ENCODE measurements at places on chromosomes 4 and X.

DNA sequence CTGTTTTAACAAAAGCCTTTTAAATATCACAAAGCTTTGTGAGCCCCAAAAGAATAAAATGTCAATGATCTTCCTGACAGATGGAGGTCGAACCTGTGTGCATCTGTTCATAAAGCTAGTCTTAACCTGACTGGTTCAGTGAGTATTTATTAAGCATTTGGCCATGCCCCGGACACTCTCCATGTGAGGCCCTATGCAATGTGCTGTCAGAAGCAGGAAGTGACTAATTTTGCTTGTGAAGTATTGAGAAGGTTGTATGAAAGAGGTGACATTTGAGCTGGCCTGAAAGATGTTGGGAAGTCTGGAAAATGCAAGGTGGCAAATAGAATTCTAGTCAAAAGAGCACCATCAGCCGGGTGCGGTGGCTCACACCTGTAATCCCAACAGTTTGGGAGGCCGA is 171.4 kb downstream of the MSL3 start:
- no peak for DNase-seq

GRCh38 chrX:55450259-55450658 is 1.7 kb upstream of the MAGEH1 start:
- no peak for DNase-seq

GRCh38 chr4:32485956-32486355 is 1765.8 kb downstream of the PCDH7 start:
- DNase-seq: peak; percentile 34

- DNase-seq: peak; percentile 50
Measured at GRCh38 chr4:180058691-180059215, 2184.4 kb upstream of the TENM3 start.

DNA sequence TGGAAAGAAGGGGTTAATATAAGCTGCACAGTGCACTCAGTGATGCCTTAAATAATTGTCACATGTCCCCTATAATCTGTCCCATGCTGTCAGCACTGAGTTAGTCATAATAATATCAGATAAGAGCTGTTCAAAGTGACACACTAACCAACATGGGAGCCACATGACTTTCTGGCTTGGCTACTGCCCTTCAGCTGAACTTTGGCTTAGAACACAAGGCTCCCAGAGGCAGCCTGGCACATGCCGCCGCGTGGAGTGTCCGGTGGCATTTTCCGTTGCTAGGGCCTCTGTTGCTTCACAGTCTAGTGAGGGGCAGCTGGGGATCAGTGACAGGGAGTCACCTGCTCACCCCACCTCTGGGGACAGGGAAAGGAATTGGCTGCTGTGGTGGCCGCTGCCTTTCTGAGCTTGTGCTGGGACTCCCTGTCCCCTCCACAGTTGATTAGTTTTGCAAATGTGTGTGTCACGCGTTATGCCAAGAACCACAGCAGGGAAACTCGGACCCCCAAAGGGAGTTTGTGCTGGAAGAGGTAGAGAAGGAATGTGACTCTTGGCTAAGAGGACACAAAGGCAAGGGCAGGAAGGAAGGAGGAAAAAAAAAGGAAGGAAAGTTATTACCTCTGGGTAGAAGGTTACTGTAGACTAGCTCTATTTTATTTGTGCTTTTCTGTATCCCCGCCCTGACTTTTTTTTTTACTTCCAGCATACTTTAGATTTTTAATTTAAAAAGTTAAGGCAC is 41.1 kb upstream of the PPARGC1A start:
- peak; percentile 42 for DNase-seq

DNA sequence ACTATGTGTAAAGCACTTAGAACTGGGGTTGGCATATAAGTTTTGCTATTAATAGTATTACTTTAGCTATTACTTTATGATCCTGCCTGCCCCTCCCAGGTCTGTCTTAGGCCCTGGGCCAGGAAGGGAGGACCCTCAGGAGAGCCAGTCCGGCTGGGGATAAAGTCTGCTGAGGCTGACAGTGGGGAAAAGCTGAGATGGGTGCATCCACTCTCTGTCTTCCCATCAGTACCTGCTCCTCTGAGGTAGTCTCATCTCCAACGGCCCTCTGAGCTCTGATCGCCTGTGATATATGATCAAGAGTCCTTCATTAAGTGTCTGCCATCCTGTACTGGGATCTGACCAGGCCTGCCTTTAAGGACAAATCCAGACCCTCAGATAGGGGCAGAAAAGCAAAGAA is 156.5 kb upstream of the PJA1 start:
- DNase-seq: no peak

DNA sequence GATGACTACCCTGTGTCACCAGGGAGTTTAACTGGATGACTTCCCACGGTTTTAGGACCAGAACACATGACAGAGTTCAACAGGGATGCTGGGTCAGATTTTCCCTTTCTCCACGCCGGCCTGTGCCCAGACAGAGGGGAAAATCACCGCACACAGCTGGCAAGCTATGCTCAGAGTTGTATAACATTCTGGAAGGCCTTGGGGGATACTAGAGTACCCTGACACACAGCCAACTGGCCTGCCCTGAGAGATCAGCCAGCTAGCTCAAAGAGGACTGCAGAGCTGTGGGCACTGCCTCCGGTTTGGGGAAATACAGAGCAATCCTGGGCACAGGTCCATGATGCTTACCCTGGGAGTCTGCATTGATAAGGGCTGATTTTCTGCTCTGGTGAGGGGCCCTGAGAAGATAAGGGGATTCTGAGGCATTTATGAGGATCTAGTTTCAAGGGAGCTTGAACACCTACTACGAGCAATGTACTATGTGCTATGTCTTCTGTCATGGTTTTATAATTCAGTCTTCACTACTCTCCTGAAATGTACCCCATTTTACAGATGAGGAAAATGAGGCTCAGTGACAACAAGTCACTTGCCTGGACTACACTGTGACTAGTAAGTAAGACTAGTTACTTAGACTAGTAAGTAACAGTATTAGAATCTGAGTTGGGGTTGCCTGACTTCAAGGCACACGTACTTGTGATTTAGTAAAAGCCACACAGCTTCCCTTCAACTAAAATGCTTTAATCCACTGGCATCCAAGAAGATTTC is 14.7 kb downstream of the C4orf54 start:
- no peak for DNase-seq

GRCh38 chrX:8960957-8961468 is 72.9 kb downstream of the FAM9B start:
- no peak for DNase-seq

DNA sequence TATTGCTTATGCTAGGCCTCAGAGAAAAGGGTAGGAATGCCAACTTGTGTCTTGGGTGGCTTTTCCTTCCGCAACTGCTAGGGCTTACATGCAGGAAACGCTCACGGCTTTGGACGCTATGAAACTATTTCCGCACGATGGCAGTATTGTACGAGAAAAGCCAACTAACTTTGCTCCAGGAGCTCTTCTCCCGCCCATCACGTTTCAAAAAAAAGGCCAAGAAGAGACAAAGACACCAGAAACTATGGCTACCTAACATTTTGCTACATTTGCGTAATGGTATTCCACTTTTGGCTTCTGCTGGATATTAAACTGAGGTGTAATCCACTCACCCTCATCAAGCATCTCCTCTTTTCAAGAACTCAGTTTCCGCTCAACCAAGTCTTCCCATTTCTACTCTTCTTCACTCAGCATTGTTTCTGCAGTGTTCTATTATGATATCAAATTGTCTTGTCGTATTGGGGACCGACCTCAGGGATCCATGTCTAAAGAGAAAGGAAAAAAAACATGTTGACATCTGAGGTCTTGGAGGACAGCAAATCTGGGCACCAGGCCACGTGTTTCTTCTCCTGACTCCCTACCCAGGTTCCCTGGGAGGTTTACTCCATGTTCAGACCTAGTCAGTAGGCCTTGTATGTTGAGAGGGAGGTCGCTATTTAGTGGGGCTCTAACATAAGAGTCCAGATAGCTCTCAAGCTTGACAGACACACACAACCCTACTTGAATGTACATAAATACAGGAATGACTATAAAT is 239.4 kb upstream of the STK26 start:
- DNase-seq: no peak

DNA sequence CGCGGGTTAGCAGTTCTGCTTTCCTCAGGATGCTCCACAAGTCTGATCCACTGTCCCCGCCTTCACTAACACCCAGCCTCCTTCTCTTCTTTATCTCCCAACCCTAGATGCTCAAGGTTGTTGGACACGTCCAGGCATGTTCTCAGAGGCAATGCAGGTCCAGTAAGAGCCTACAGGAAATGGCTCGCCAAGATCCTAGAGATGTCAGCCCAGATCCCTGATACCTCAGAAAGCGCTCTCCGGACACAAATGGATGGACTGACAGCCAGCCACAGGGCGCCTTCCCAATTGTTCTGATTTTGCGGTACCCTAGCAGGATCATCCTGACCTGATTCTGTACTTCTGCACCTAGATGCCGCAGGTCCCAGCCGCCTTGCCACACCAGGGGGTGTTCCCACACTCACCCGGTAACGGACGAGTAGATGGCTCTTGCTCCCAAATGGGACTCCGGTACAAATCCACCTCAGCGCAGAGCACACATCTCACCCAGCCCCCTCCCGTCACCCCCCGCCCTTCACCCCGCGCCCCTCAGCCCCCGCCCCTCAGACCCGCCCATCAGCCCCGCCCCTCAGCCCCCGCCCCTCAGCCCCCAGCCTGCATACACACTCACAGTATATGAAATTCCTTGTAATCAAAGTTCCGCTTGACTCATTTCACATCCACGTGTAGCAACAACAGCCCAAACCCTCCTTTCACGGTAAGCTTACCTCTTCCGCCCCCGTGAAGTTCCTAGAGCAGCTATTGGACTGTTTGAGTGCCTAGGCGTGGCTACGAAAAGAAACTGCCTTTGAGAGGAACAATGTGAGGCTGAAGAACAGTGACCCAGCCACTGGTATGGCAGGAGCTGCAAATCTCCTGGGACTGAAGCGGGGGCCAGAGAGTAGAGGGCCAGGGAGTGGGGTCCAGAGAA is at the start of gene EDA2R:
Gene EDA2R, minus strand, starts transcription at position 488 of the 910 bp plus-strand sequence. CDS start 23,058 bp downstream, outside the sequence.
- DNase-seq: peak; percentile 88

GRCh38 chrX:41621222-41621723 is 67.5 kb upstream of the GPR34 start:
- no peak for DNase-seq

DNA sequence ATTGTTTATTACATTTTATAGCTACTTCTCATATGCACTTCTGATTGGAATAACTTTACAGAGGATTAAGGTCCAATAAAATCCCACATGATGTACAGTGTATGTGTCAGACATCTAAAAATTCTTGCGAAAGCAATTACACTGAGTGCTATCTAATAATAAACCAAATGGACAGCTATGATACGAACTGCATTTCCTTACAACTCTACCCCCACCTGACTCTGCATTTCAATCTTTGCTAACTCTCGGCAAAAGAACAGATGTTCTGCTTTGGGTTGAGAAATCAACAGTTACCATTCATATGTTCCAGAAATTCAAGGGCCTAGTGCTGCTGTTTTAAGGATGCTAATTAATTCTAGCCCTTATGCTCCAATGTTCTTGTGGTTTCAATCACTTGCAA is 287.9 kb upstream of the NOCT start:
- no peak for DNase-seq

DNA sequence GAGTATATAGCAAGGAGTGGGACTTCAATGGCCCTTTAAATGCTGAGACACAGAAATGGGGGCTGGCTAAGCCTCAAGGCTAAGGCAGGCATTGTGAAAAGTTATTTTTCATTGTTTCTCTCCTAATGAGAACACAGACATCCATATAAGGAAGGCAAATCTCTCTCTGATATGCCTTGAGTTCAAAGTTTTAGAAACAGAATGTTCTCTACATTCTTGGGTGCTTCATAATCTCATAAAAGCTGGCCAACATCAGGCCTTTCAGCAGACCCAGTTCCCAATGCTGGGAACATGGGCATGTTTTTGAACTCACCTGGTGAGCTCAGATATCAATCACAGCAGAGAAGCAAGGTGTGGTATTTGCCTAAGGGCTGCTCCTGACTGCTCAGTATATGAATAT is 19.4 kb upstream of the RAB40A start:
- DNase-seq: peak; percentile 39

GRCh38 chr4:4415806-4416805 is 29.2 kb downstream of the NSG1 start:
- no peak for DNase-seq

- peak; percentile 69 for DNase-seq
Measured at GRCh38 chr4:93394545-93395081, 433.9 kb upstream of the ATOH1 start.

DNA sequence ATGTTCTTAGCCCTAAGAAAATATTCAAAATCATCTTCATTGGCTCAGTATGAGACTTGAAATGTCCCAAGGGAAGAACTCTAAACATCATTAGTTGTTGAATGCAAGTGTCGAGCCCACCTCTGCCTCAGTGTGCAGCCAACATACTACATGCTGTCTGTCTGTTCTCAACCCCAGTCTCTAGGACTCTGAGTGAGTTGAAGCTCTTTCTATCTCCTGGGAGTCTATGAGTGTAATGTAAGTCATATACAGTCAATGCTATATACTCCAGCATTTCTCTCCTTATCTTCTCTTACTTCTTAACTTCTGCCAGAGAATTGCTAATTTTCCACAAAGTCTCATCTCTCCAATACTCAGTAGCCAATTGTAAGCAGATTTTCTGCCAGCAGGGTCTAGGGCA is 61.3 kb downstream of the SPATA18 start:
- DNase-seq: no peak

- no peak for DNase-seq
Measured at GRCh38 chr4:18180892-18181291, 159.3 kb upstream of the LCORL start.

GRCh38 chr4:107153956-107154355 is 117.8 kb upstream of the DKK2 start:
- peak; percentile 77 for DNase-seq

GRCh38 chr4:189178125-189178746 is 762.4 kb upstream of the FRG1 start:
- no peak for DNase-seq

DNA sequence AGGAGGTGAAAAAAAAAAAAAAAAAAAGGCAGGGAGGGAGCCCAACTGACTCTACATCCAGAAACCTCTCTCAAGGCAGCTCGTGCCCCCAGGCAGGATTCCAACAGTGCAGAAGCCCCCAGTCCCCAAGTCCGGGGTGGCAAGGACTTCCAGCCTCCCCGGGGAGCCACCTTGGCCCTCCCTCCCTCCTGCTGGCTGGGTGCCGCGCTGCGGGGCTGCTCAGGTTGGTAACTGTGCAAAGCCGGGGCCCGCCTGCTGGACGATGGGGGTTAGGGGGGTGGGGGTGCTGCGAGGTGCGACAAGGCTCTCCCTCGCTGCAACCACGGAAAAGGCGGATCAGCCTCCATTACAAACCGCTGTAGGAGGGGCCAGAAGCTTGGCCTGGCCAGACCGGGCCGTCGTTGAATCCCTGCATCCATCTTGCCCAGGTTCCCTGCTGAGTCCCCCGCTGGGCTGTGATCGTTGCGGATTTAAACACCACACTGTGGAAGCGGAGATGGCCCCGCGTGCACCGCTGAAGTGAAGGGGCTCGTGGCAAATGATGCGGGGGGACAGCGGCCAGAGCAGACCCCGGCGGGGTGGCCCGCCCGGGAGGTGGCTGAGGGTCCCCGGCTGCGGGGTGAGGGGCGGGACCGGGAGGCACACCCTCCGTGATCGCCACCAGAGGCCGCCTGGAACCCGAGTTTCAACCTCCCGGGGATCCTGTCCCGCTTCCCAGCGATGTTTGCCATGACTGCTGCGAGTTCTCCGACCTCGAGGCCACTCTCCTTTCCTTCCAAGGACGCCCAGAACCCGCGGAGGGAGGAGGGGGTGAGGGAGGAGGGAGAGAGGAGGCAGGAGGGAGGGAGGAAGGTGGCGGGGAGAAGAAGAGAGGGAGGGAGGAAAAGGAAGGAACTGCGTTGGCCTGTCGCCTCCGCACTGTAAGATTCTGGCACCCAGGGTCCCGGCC is 58.0 kb upstream of the DDX3X start:
- DNase-seq: peak; percentile 60

- peak; percentile 52 for DNase-seq
Measured at GRCh38 chr4:112327965-112328733, 31.0 kb downstream of the ALPK1 start.

Measured in fibroblast of skin of back (primary cell).